Activated T-helper 2 cell treated with anti-CD3 and anti-CD28 coated beads, Interferon-gamma antibody, Interleukin-2, Interleukin-4, amounts not matched to agents 10 μg/mL and 5 μg/mL and 100 μg/mL, durations not matched to agents 14 hours and 24 hours and 36 hours (primary cell): ENCODE measurements at places on chromosomes 11 and 22. TPM values are rescaled to one million over a fixed set of nuclear protein-coding genes. Genes with fewer than 3 reads are reported as not detected.

Gene TEX54
- 1.2 TPM in 1 of 2 replicates, not detected in the other for total RNA-seq

Gene ROM1
- total RNA-seq = 1.4 and 2.8 TPM in 2 replicates

DNA sequence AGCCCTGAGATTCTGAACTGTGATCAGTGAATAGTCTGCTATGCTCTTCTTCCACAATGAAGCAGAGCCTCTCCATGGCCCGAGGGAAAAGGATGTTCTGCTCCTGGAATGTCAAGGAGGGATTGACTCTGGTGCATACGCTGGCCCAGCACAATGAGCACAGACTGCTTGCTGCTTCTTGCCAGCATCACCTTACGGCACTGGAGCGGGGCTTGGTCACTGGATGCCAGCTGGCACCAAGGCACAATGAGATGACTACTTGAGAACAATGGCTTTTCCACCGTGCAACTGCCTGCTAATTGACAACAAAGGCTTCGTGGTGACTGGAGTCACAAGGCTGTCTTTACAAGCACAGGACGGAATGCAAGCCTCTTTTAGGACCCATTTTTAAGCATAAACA is 139.2 kb downstream of the DSCAML1 start:
- no peak overlapping the region for H3K4me3 ChIP-seq
- H3K27ac ChIP-seq = no peak overlapping the region
- no peaks in the 10 kb centered on the region for H3K4me1 ChIP-seq
- H3K36me3 ChIP-seq = no peaks in the 10 kb centered on the region
- peaks cover 2% of the 10 kb centered on the region for H3K27me3 ChIP-seq

DNA sequence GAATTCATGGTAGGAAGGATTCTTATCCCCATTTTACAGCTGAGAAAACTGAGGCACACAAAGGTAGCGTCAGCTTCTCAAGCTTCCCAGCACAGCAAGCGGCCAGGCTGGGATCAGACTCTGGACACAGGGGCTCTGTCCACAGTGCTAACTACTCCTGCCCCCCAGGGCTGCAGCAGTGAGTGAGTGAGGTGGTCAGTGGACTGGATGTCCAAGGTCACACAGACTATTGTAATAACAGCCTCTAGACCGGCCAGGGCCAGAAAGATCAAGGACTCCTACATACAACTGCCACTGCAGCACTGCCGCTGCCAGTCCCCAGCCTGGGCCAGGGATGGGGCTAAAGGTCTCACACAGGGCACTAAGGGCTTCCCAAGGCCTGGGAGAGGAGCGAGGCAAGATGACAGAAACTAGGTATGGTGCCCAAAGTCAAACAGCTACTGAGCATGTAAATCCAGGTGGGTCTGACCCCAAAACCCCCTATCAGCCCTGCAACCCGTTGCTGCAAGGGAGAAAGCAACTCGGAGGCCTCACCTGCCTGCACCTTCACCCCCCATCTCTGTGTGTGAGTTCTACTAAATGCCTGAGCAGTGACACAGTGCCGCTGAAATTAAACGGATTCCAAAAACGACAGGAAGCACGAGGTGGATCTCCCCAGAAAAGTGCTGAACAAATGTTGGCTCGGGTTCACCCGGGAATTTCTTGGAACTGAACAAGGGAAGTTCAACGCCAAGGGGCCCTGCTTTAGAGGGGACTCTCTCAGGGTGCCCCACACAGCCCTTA is 161.8 kb upstream of the GRK3 start:
- no peaks in the 10 kb centered on the region for H3K27me3 ChIP-seq
- H3K27ac ChIP-seq = peak overlapping the region; percentile 46
- H3K36me3 ChIP-seq = peaks cover 8% of the 10 kb centered on the region
- H3K4me1 ChIP-seq = peaks cover 44% of the 10 kb centered on the region

DNA sequence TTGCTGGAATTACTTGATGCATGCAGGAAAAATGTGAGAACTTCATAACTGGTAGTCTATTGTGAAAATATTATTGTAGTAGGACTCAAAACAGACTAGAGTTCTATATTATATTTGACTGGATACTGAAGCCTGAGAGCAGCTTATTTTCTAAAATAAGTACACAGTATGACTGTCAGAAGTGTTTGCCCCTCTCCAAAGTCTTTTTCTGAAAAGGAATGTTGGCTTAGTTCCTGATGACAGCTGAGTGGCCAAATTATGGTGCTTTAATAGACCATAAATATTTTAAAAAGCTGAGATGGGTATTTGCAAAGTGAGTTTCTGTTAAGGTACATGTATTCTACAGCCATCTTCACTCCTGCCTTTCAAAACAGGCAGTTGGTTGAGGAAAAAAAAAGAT is 13.1 kb downstream of the ZBED5 start:
- no peaks in the 10 kb centered on the region for H3K27me3 ChIP-seq
- peaks cover 21% of the 10 kb centered on the region for H3K36me3 ChIP-seq
- H3K27ac ChIP-seq = no peak overlapping the region
- DNase-seq = no peak
- H3K4me1 ChIP-seq = no peaks in the 10 kb centered on the region

DNA sequence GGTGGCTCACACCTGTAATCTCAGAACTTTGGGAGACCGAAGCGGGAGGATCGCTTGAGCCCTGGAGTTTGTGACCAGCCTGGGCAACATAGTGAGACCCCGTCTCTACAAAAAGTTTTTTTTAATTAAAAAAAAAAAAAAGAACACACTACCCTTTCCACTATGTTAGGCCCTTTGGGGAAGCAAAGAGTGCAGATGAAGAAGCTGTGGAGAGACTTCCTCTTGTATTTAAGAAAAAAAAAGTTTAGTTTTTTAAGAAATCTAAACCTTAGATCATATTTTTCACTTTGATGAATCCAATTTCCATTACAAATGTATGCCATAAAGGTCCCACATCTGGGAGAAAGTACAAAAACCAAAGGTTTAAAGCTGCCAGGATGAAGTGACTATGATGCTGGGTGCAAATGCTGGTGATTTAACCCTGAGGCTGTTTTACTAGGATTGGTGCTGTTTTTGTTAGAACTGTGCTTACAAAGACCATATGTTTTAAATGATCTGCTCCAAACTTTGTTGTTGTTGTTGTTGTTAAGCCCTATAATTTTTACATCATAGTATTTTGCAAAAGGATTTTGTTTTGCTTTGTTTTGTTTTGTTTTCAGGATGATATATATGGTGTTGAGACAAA is 28.9 kb upstream of the ACER3 start:
- no peak overlapping the region for H3K4me3 ChIP-seq
- no peaks in the 10 kb centered on the region for H3K4me1 ChIP-seq
- no peaks in the 10 kb centered on the region for H3K36me3 ChIP-seq
- H3K27me3 ChIP-seq = peaks cover 5% of the 10 kb centered on the region
- DNase-seq = no peak

- no peaks in the 10 kb centered on the region for H3K4me1 ChIP-seq
- H3K36me3 ChIP-seq = no peaks in the 10 kb centered on the region
- no peaks in the 10 kb centered on the region for H3K27me3 ChIP-seq
- H3K4me3 ChIP-seq = no peak overlapping the region
- H3K27ac ChIP-seq = no peak overlapping the region
Measured at GRCh38 chr11:127677660-127678425, 677.3 kb upstream of the KIRREL3 start.

DNA sequence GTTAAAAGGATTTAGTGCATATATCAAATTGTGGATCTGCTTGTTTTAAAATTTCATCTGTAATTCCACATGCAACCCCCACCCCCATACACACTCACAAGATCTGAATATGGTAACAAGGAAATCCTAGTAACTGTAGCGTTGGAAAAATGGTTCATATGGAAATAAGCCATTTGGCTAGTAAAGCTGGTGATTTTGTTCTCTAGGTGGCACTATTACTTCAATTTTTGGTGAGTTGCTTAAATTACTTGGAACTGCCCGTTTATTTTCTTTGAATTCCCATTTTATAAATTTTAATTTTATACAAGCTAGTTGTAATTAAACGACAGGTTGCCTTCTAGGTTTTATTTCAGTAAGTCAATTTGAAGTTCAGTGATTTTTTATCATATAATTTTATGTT is 5.3 kb downstream of the BDNF start:
- no peak overlapping the region for H3K27ac ChIP-seq
- H3K4me3 ChIP-seq = no peak overlapping the region

DNA sequence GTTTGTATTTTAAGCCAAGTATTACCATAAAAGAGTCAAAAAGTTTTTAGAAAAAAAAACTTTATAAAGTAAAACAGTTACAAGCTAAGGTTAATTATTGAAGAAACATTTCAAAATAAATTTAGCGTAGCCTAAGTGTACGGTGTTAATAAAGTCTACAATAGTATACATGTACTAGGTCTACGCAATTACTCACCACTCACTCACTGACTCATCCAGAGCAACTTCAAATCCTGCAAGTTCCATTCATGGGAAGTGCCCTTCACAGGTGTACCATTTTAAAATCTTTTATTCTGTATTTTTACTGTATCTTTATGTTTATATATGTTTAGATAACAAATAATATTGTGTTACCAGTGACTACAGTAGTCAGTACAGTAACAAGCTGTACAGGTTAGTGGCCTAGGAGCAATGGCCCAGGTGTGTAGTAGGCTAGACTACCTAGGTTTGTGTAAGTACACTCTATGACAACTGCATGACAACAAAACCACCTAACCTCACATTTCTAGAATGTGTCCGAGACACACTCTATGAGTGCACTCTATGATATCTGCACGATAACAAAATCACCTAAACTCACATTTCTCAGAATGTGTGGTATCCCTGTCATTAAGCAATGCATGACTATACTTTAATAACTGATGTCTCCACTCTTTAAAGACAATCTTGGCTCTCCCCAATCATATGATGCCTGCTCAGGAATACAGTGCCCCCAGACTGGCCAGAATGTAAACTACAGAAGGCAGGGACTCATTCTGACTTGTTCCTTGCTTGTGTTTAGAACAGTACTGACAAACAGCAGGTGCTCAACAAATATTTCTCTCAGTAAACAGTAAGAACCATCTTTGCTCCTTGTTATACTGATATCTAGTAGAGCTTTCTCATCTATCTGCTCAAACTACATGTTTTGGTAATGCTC is 21.2 kb downstream of the KMT5B start:
- H3K27ac ChIP-seq = no peak overlapping the region
- H3K36me3 ChIP-seq = peaks cover 8% of the 10 kb centered on the region
- no peak for DNase-seq
- H3K4me3 ChIP-seq = no peak overlapping the region
- no peaks in the 10 kb centered on the region for H3K27me3 ChIP-seq

DNA sequence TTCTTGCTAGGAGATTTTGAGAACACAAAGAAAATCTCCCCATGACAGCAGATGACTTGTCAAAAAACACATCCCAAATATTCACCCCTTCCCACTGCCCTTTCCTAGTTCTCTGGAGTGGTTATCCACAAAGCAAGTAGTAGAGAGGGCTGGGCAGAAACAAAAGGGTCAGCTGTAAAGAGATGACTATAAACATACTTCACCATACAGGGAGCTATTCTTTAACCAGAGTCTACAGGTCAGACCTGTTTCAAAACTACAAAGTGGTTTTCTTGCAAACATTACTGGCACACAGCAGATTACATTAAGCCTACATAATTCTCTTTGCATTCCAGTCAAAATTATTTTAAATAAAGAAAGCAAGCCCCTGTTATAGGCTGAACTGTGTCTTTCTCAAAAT is 47.7 kb upstream of the NFRKB start:
- H3K27ac ChIP-seq = no peak overlapping the region
- peaks cover 29% of the 10 kb centered on the region for H3K36me3 ChIP-seq
- no peak overlapping the region for H3K4me3 ChIP-seq
- H3K4me1 ChIP-seq = peaks cover 13% of the 10 kb centered on the region
- no peaks in the 10 kb centered on the region for H3K27me3 ChIP-seq
- no peak for DNase-seq

- H3K4me3 ChIP-seq = no peak overlapping the region
- H3K4me1 ChIP-seq = no peaks in the 10 kb centered on the region
- no peak for DNase-seq
- H3K27me3 ChIP-seq = no peaks in the 10 kb centered on the region
- no peak overlapping the region for H3K27ac ChIP-seq
Measured at GRCh38 chr11:30257058-30257457, 26.2 kb downstream of the FSHB start.
